ENCODE measurements at places on chromosomes 3 and 15.

GRCh38 chr15:53918180-53919079 lies 59.8 kb upstream of the UNC13C start:
- no peak for DNase-seq
- H3K4me3 ChIP-seq: no peak overlapping the region
- no peaks in the 10 kb centered on the region for H3K27me3 ChIP-seq
- H3K27ac ChIP-seq: no peak overlapping the region

GRCh38 chr3:38580450-38581382 lies 68.8 kb downstream of the SCN5A start:
- DNase-seq: no peak
- no peak overlapping the region for H3K27ac ChIP-seq
- no peaks in the 10 kb centered on the region for H3K36me3 ChIP-seq
- H3K4me1 ChIP-seq: no peaks in the 10 kb centered on the region
- H3K27me3 ChIP-seq: no peaks in the 10 kb centered on the region

DNA sequence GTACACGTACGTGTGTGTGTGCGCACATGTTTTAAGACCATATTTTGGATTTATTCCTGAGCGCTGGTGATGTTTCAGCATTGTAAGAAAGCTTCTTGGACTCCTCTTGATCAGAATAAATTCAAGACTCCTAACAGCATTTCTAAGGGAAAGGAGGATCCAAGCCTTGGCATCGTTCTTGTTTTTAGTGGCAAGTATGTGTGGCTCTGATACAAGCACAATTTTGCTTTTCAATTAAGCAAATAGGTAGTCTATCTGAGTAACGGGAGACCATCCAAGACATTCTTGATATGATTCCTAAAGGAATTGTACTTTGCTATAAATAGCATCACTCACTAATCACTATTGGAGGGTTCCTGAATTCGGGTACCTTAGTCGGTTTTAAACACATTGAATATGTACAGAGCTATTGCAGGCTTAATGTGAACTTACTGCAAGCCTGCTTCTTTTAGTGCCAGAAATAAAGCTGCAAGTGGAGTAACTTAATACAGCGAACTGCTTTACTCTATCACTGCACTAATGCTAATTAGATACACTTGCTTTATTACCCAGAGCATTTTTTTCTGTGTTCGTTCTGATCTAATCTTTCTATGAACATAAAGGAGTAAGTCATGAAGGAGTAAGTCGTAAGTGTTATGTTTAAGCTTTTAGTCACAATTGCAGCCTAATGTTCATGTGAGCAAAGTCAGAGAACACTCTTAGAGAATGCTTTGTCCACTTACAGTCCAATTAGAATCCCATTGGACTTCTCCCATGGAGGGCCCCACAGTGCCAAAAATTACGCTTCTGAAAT lies 186.3 kb downstream of the MCTP2 start:
- no peak for DNase-seq
- H3K4me1 ChIP-seq: peaks cover 1% of the 10 kb centered on the region
- H3K36me3 ChIP-seq: peaks cover 16% of the 10 kb centered on the region
- no peak overlapping the region for H3K27ac ChIP-seq
- no peak overlapping the region for H3K4me3 ChIP-seq

GRCh38 chr3:14832975-14833722 lies 14.4 kb downstream of the FGD5 start:
- H3K27ac ChIP-seq: no peak overlapping the region
- peaks cover 35% of the 10 kb centered on the region for H3K4me1 ChIP-seq
- H3K27me3 ChIP-seq: no peaks in the 10 kb centered on the region
- H3K36me3 ChIP-seq: no peaks in the 10 kb centered on the region
- no peak for DNase-seq

DNA sequence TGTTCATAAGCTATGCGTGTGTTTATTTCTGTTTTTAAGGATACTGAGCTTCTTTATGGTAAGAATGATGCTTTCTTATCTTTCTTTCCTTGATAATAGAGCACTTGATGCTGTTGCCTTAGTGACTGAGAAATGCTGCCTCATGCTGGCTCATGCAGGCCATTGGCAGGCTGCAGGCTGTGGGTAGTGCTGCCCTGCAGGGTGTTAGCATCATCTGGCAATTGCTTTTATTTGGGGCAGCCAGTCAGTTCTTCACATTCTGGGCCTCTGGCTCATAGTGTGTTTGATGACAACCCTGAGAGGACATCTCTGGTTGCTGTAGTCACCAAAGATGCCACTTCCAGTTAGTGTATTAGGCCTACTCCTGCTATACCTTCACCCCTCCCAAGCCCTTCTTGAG lies 66.2 kb upstream of the ONECUT1 start:
- no peak overlapping the region for H3K4me3 ChIP-seq
- no peaks in the 10 kb centered on the region for H3K36me3 ChIP-seq
- no peak overlapping the region for H3K27ac ChIP-seq
- H3K27me3 ChIP-seq: no peaks in the 10 kb centered on the region
- no peaks in the 10 kb centered on the region for H3K4me1 ChIP-seq
- no peak for DNase-seq

GRCh38 chr15:39873978-39874377 lies 46.1 kb downstream of the GPR176 start:
- no peaks in the 10 kb centered on the region for H3K4me1 ChIP-seq
- H3K27ac ChIP-seq: no peak overlapping the region
- no peak for DNase-seq
- H3K27me3 ChIP-seq: no peaks in the 10 kb centered on the region
- no peak overlapping the region for H3K4me3 ChIP-seq

GRCh38 chr15:43253431-43254403 lies 13.0 kb downstream of the TGM5 start:
- DNase-seq: no peak
- no peaks in the 10 kb centered on the region for H3K27me3 ChIP-seq

GRCh38 chr3:72178463-72179106 lies 393.6 kb upstream of the PROK2 start:
- no peak overlapping the region for H3K4me3 ChIP-seq
- no peaks in the 10 kb centered on the region for H3K36me3 ChIP-seq
- no peak for DNase-seq
- peaks cover 16% of the 10 kb centered on the region for H3K27me3 ChIP-seq

DNA sequence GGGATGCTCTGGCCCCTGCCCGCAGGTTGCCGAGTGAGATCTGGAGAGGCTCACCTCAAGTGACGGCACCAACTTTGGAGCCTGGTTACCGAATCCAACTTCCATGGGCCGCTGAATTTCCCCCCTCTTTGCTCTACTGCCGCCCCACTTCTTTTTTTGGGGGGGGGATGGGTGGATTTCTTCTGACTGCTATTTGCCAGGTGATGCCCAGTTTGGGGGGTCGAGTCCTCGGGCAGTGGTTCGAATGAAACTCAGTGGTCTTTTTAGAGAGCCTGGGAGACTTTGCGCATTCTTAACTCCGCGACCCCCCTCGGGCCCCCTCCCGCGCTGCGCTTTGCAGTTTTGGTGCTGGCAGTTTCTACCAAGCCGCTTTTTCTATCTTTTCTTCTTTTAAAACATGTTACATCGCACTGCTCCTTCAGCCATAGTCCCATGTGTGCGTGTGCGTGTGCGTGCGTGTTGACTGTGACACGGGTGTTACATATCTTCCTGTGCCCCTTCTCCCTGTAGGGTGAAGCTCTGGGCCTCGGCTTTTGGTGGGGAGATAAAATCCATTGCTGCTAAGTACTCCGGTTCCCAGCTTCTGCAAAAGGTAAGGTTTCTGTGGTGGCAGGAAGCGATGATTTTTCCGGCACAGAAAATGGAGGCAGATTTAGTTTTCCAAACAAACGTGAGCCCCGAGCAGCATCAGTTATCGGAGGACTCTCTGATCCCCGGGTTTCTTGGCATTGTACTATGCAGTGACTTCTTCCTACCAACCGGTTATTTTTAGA lies 837 bp downstream of the CACNA2D3 start:
- H3K4me1 ChIP-seq: peaks cover 12% of the 10 kb centered on the region
- H3K27ac ChIP-seq: no peak overlapping the region
- DNase-seq: no peak
- no peaks in the 10 kb centered on the region for H3K36me3 ChIP-seq
- H3K27me3 ChIP-seq: peaks cover 92% of the 10 kb centered on the region

- H3K27me3 ChIP-seq: no peaks in the 10 kb centered on the region
- no peaks in the 10 kb centered on the region for H3K4me1 ChIP-seq
- H3K36me3 ChIP-seq: no peaks in the 10 kb centered on the region
- no peak overlapping the region for H3K4me3 ChIP-seq
- H3K27ac ChIP-seq: no peak overlapping the region
These were observed 91.1 kb upstream of the IL12A start for GRCh38 chr3:159897331-159898075.

DNA sequence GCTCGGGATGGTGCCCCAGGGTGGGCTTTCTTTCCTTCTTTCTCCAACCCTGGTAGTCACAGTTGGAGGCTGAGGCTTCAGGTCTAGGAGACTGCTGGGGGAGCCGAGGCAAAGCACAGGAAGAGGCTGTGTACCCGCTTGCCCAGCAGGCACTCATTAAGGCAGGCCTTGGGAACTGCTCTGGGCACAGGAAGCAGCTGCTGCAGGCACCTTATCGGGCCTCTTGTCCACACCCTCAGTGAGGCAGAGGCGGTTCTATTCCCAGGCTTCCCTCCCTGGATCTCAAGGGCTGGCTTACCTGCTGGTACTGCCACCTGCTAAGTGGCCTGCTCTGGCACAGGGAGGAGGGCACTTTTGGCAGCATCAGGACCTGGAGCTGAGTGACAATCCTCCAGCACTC lies 15.8 kb upstream of the GRM2 start:
- H3K27ac ChIP-seq: no peak overlapping the region
- H3K4me3 ChIP-seq: no peak overlapping the region
- H3K4me1 ChIP-seq: peaks cover 2% of the 10 kb centered on the region
- no peaks in the 10 kb centered on the region for H3K36me3 ChIP-seq
- H3K27me3 ChIP-seq: no peaks in the 10 kb centered on the region

GRCh38 chr3:158769952-158770740 lies 31.7 kb upstream of the MFSD1 start:
- H3K27me3 ChIP-seq: no peaks in the 10 kb centered on the region
- no peak overlapping the region for H3K4me3 ChIP-seq
- H3K27ac ChIP-seq: peak overlapping the region; percentile 49
- H3K4me1 ChIP-seq: peaks cover 33% of the 10 kb centered on the region
- no peaks in the 10 kb centered on the region for H3K36me3 ChIP-seq

DNA sequence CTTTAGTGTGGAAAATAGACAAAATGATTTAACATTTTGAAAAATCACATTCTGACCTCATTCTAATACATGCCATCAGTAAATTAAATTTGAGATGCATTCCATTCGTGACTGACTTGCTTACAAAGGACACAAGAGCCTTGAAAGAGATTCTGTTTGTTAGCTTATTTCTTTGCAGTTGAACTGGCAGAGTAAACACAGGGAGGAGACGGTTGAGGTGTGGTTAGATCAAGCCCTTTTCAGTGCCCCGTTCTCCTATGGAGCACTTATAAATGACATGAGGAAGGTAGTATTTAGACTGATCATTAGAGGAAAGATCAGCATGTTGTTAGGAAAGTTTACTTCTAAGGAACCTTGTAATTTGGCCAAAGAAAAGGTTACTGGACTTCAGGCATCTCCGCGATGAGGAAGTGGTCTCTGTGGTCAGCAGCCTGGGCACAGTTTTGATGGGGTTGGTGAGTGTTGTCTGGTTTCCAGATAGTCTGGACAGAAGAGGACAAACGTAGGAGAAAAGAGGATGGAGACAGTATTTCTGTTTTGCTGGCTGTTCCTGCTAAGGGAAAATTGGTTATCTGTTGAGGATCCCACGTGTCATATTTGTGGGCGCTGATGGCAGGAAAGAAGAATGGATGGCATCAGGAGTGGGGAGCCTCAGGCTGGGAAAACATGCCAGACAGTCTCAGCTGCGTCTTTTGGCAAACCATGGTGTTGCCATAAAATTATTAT lies 328.9 kb upstream of the TBL1XR1 start:
- no peak overlapping the region for H3K4me3 ChIP-seq
- H3K27ac ChIP-seq: no peak overlapping the region
- no peaks in the 10 kb centered on the region for H3K4me1 ChIP-seq
- no peaks in the 10 kb centered on the region for H3K36me3 ChIP-seq

DNA sequence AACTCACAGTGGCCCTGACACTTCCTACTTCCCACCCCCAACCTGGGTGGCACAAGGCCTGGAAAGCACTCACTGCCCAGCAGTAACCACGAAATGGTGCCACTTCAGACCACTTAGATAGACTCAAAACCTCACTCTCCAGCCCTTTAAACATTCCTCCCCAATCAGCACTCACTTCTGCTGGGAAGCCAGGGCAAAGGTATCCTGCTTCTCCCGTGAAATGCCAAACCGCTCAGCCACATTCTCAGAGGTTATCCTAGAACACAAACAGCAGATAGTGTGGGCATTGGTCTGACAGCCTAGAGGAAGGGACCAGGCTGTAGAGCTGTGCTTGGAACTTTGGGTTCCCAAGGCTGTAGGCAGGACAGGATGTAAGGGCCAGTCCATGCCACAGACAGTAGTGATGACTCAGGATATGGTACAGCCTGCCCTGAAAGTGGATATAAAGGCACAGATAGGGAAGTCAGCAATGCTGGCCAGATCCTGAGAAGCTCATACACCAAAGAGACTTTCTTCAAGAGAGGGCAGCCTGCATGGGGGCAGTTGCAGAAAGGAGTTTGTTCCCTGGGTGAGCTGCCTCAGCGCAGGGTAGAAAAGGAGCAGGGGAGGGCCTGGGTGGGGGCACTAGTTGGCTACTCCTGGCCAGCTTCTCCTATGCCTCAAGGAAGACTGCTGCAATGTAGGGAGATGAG lies 9.2 kb downstream of the ACAA1 start:
- H3K4me1 ChIP-seq: peaks cover 34% of the 10 kb centered on the region
- H3K4me3 ChIP-seq: no peak overlapping the region
- H3K27me3 ChIP-seq: no peaks in the 10 kb centered on the region

GRCh38 chr3:114119776-114120175 lies 59.1 kb downstream of the DRD3 start:
- DNase-seq: no peak
- H3K4me1 ChIP-seq: peaks cover 4% of the 10 kb centered on the region
- H3K36me3 ChIP-seq: no peaks in the 10 kb centered on the region
- H3K4me3 ChIP-seq: no peak overlapping the region
- no peak overlapping the region for H3K27ac ChIP-seq

GRCh38 chr3:7086417-7086816 lies 225.5 kb downstream of the GRM7 start:
- no peak for DNase-seq
- no peak overlapping the region for H3K27ac ChIP-seq
- H3K4me1 ChIP-seq: no peaks in the 10 kb centered on the region

DNA sequence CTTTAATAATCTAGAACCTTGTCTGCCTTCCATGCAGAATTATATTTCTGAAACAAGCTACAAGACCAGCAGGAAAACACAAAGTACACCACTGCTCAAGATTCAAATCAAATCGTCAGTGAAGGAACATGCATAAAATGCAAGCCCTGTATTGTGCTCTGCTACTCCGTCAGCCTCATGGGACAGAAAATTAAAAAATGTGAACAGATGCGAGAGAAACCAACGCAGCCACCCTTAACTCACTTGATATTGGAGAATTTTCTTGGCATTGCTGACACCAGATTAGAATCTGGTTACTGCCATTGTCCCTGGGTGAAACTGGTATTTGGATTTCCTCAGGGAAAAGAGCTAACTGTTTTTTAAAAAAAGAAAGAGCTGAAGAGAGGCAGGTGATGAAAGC lies 23.6 kb downstream of the ANXA2 start:
- no peak for DNase-seq
- no peaks in the 10 kb centered on the region for H3K27me3 ChIP-seq
- peaks cover 88% of the 10 kb centered on the region for H3K4me1 ChIP-seq
- H3K27ac ChIP-seq: peak overlapping the region; percentile 78
- H3K4me3 ChIP-seq: no peak overlapping the region

GRCh38 chr3:181695661-181696491 lies 15.8 kb upstream of the SOX2 start:
- H3K27ac ChIP-seq: no peak overlapping the region
- peak; percentile 77 for DNase-seq
- H3K4me3 ChIP-seq: peak overlapping the region; percentile 28
- peaks cover 54% of the 10 kb centered on the region for H3K27me3 ChIP-seq
- H3K36me3 ChIP-seq: no peaks in the 10 kb centered on the region
- peaks cover 17% of the 10 kb centered on the region for H3K4me1 ChIP-seq

- H3K4me1 ChIP-seq: peaks cover 6% of the 10 kb centered on the region
- H3K36me3 ChIP-seq: no peaks in the 10 kb centered on the region
- no peak overlapping the region for H3K4me3 ChIP-seq
- no peaks in the 10 kb centered on the region for H3K27me3 ChIP-seq
These were observed 67.8 kb downstream of the LINGO1 start for GRCh38 chr15:77564938-77565337.

Data from left lung (tissue), 14 donors.